ENCODE measurements at places on chromosomes 7 and 10. TPM values are rescaled to one million over a fixed set of nuclear protein-coding genes. Genes with fewer than 3 reads are reported as not detected.

GRCh38 chr7:20328027-20328426 is 2.7 kb upstream of the ITGB8 start:
- peaks cover 7% of the 10 kb centered on the region for H3K4me1 ChIP-seq
- no peak overlapping the region for H3K27ac ChIP-seq
- H3K27me3 ChIP-seq = no peaks in the 10 kb centered on the region
- DNase-seq = no peak

DNA sequence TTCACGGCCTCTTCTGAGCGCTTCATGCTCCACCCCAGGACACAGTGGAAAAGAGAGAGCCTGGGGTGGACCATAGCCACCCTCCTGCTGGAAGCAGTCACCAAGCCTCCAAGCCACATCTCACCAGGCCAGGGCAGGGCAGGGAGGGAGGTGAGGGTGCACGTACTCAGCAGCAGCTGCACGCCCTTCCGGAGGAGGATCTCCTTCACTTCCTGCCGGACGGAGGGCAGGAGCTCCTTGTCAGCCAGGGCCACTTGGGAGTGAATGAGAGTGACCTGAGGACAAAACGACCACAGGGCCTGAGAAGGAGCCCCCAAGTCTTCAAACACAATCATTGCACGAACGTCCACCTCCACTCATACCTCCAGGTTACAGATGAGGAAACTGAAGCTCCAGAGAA is 15.0 kb downstream of the AIFM2 start:
- no peaks in the 10 kb centered on the region for H3K27me3 ChIP-seq
- peaks cover 7% of the 10 kb centered on the region for H3K4me1 ChIP-seq
- peaks cover 4% of the 10 kb centered on the region for H3K36me3 ChIP-seq
- no peak overlapping the region for H3K4me3 ChIP-seq
- H3K27ac ChIP-seq = no peak overlapping the region

GRCh38 chr7:148819697-148820360 is 64.3 kb downstream of the EZH2 start:
- no peak overlapping the region for H3K4me3 ChIP-seq
- H3K36me3 ChIP-seq = no peaks in the 10 kb centered on the region
- no peak for DNase-seq
- H3K27me3 ChIP-seq = no peaks in the 10 kb centered on the region
- no peak overlapping the region for H3K27ac ChIP-seq

DNA sequence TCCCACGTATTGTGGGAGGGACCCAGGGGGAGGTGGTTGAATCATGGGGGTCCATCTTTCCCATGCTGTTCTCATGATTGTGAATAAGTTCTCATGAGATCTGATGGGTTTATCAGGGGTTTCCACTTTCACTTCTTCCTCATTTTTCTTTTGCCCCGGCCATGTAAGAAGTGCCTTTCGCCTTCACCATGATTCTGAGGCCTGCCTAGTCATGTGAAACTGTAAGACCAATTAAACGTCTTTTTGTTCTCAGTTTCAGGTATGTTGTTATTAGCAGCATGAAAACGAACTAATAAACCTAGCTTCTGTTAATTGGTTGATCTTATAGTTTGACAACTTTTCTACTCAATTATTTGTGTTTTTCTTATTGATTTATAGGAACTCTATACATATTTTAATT is 206.3 kb downstream of the NXPH1 start:
- H3K4me3 ChIP-seq = no peak overlapping the region
- H3K36me3 ChIP-seq = no peaks in the 10 kb centered on the region
- no peaks in the 10 kb centered on the region for H3K4me1 ChIP-seq
- no peaks in the 10 kb centered on the region for H3K27me3 ChIP-seq

GRCh38 chr10:124977648-124978375 is 35.9 kb downstream of the ZRANB1 start:
- no peak overlapping the region for H3K4me3 ChIP-seq
- H3K4me1 ChIP-seq = peaks cover 9% of the 10 kb centered on the region
- no peak for DNase-seq

Gene TFPI2
- 3.2 TPM for total RNA-seq

Gene MSMB
- total RNA-seq = not detected

DNA sequence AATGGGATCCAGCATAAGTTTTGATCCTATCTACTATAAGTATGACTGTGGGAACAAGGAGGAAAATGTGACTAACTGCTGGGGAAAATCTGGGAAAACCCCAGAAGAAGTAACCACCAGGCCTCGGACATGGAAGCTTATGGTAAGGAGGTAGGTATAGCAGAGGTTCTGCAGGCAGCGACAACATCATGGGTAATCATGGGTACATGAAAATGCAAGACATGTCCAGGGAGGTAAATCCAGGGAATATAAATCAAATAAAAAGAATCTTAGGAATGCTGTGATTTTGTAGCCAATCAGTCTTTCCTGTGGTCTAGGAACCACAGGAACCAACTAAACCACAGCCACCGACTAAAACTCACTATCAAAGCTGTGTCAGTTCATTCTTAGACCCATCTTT is 168.3 kb upstream of the NPY start:
- no peaks in the 10 kb centered on the region for H3K4me1 ChIP-seq
- H3K27ac ChIP-seq = no peak overlapping the region
- no peak overlapping the region for H3K4me3 ChIP-seq
- DNase-seq = no peak
- no peaks in the 10 kb centered on the region for H3K36me3 ChIP-seq

Gene LRRD1
- not detected for total RNA-seq

GRCh38 chr7:118452128-118452527 is 227.6 kb downstream of the ANKRD7 start:
- no peak for DNase-seq
- no peaks in the 10 kb centered on the region for H3K36me3 ChIP-seq
- H3K4me3 ChIP-seq = no peak overlapping the region
- no peak overlapping the region for H3K27ac ChIP-seq
- no peaks in the 10 kb centered on the region for H3K4me1 ChIP-seq

DNA sequence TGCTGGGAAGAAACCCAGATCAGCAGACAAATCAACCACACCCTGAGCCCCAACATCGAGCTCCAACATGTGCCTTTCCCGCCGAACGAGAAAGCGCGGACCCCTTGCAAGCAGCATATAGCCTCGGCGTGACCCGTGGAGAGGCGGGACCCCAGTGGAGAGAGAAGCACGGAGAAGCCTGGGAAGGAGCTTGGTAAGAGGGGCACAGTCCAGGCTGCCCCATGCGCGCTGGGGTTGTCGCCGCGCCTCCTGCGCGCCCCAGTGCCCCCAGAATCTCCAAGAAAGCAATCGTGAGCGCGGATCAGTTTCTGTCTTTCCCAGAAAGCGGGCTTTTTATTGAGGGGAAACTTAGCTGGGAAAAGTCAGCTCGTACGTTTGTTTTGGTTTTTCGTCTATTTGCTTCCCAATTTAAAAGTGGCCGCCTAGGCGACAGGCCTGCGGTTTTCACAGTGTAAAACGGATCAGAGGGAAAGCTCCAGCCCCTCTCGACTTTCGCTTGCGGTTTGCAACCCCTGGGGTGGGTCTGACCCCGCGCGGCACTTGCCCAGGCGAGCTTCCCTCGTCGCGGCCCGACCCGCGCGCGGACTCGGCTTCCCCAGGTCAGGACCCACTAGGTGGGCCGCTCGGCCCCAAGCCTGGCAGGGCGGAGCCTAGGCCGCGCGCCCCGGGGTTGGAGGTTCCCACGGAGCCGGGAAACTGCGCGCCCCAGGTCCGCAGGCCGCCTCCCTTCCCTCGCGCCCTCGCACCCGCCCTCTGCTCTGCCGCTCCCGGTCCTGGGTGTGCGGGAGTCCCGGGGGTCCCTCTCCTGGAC is 31.1 kb downstream of the SKIDA1 start:
- DNase-seq = peak; percentile 45
- peaks cover 1% of the 10 kb centered on the region for H3K27me3 ChIP-seq
- no peaks in the 10 kb centered on the region for H3K4me1 ChIP-seq
- H3K36me3 ChIP-seq = no peaks in the 10 kb centered on the region
- peak overlapping the region; percentile 83 for H3K4me3 ChIP-seq

DNA sequence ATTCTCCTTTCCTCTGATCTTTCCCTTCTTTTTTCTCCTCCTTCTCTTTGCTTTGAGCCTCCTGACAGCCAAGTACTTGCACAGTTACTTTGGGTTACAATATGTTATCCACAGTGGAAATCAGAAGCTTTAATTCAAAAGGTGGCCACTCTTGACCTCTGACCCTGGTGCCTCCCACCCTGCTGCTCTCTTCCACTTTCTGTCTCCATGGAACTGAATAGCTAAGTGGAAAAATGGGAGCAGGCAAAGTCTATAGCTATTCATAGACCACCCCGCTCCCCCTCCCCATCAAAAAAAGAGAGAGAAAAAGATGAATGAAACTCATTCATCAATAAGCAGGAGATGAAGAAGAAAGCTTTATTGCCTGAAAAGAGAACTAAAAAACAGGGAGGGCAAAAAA is 39.4 kb downstream of the PTN start:
- no peaks in the 10 kb centered on the region for H3K4me1 ChIP-seq
- H3K27ac ChIP-seq = no peak overlapping the region
- no peaks in the 10 kb centered on the region for H3K36me3 ChIP-seq
- no peak for DNase-seq
- H3K27me3 ChIP-seq = no peaks in the 10 kb centered on the region

Gene SCIN
- 0.15 TPM for total RNA-seq

GRCh38 chr7:11298220-11298619 is 324.5 kb downstream of the PHF14 start:
- no peak overlapping the region for H3K27ac ChIP-seq
- no peaks in the 10 kb centered on the region for H3K27me3 ChIP-seq
- H3K36me3 ChIP-seq = no peaks in the 10 kb centered on the region
- H3K4me1 ChIP-seq = no peaks in the 10 kb centered on the region
- no peak overlapping the region for H3K4me3 ChIP-seq

- no peaks in the 10 kb centered on the region for H3K4me1 ChIP-seq
- no peak overlapping the region for H3K27ac ChIP-seq
- no peak overlapping the region for H3K4me3 ChIP-seq
- peak; percentile 10 for DNase-seq
These were observed 18.5 kb downstream of the BICC1 start for GRCh38 chr10:58531084-58531695.

Gene PSPH
- total RNA-seq = 2.6 TPM

Gene AGBL3
- total RNA-seq = 1.1 TPM

DNA sequence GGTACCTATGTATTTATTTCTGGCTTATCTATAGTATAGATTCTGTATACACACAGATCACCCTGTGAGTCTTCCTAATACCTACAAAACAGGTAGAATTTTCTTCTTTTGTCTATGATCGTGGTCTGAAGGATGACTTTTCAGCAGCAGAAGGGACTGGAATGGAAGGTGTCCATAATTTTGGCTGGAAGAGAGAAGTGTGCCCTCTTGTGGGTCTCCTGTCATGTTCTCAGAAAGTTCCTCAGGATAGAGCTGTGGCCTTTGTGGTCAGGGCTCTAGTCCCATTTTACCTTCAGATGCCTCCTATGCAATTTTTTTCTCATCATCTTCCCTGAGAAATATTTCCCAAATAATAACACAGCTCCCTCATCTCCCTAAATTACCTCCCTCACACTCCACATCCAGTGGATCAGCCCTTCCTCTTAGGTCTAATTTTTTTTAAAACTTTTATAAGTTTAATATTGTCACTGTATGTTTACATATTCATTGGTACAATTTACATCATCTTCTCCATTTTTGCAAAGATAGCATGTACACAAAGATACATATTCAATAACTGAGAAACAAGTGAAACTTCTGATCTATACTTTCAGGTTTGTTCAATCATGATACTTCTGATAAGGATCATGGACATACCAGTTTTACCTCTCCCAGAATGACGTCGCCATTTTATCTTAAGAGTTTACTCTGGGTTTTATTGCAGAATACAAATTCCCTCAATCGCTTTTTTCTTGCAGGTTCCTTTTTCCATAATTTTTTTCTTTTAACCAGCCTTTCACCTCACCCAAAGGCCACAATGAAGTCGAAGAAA is 112.7 kb downstream of the REEP3 start:
- no peaks in the 10 kb centered on the region for H3K36me3 ChIP-seq
- H3K27ac ChIP-seq = no peak overlapping the region
- H3K4me3 ChIP-seq = no peak overlapping the region
- H3K27me3 ChIP-seq = no peaks in the 10 kb centered on the region

DNA sequence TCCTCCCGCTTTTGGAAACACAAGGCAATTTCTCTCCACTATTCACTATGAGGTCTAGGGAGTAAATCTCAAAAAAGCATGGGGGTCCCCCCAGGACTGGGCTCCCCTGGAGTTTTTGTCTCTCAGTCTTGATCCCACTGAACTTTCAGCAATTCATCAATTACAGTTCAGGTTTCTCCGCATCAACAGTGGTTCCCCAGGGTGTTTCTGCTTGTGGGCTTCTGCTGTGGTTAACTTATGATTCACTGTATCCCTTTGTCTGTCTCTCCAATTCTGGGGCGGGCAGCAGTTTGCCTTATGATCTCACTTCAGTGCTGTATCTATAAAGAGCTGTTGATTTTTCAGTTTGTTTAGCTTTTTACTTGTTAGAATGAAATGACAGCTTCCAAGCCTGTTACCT is 142.6 kb upstream of the CDC14C start:
- H3K27ac ChIP-seq = no peak overlapping the region
- H3K36me3 ChIP-seq = no peaks in the 10 kb centered on the region
- DNase-seq = no peak
- no peaks in the 10 kb centered on the region for H3K4me1 ChIP-seq

Gene SPDYE3
- not detected for total RNA-seq

GRCh38 chr7:77619314-77619713 is 76.9 kb upstream of the RSBN1L start:
- no peaks in the 10 kb centered on the region for H3K27me3 ChIP-seq
- no peak overlapping the region for H3K27ac ChIP-seq
- no peak overlapping the region for H3K4me3 ChIP-seq
- H3K36me3 ChIP-seq = no peaks in the 10 kb centered on the region
- H3K4me1 ChIP-seq = no peaks in the 10 kb centered on the region

DNA sequence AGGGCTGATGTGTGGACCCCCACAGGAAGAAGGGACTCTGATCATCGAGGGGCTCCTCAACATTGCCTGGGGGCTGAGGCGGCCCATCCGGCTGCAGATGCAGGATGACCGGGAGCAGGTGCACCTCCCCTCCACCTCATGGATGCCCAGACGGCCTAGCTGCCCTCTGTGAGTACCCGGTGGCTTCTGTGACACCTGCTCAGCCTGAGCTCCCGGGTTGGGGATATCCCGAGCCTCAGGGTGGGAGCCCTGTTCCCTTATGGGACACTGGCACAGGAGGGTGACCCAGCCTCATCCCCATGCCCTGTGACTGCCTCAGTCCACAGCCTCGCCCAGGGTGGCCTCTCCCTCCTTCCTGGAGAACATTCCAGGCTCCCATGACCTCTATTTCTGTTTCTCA is 3.9 kb upstream of the DEPP1 start:
- peak overlapping the region; percentile 96 for H3K27ac ChIP-seq
- peaks cover 49% of the 10 kb centered on the region for H3K4me1 ChIP-seq
- peak overlapping the region; percentile 24 for H3K4me3 ChIP-seq
- no peaks in the 10 kb centered on the region for H3K36me3 ChIP-seq
- H3K27me3 ChIP-seq = no peaks in the 10 kb centered on the region
- no peak for DNase-seq

Gene CDC14C
- not detected for total RNA-seq

Gene GRID1
- 0.38 TPM for total RNA-seq

- H3K36me3 ChIP-seq = no peaks in the 10 kb centered on the region
- H3K4me3 ChIP-seq = no peak overlapping the region
- no peaks in the 10 kb centered on the region for H3K4me1 ChIP-seq
- no peaks in the 10 kb centered on the region for H3K27me3 ChIP-seq
- DNase-seq = no peak
- H3K27ac ChIP-seq = no peak overlapping the region
These were observed 110.7 kb downstream of the HIP1 start for GRCh38 chr7:75628055-75628454.

GRCh38 chr10:1382711-1383110 is 326.5 kb downstream of the WDR37 start:
- H3K36me3 ChIP-seq = no peaks in the 10 kb centered on the region
- H3K4me1 ChIP-seq = no peaks in the 10 kb centered on the region
- H3K27ac ChIP-seq = no peak overlapping the region
- DNase-seq = no peak
- no peak overlapping the region for H3K4me3 ChIP-seq

Data from psoas muscle (tissue), 8 donors.